ENCODE measurements at places on chromosomes 1 and 21.

- DNase-seq = peak; percentile 5
These were observed 6.6 kb downstream of the NID1 start for GRCh38 chr1:236058141-236058934.

- DNase-seq = no peak
These were observed 6.0 kb downstream of the TARS2 start for GRCh38 chr1:150493175-150493574.

GRCh38 chr1:84365225-84366221 lies 32.8 kb upstream of the DNASE2B start:
- DNase-seq = peak; percentile 28

GRCh38 chr1:101221945-101222429 lies 14.8 kb upstream of the S1PR1 start:
- no peak for DNase-seq

DNA sequence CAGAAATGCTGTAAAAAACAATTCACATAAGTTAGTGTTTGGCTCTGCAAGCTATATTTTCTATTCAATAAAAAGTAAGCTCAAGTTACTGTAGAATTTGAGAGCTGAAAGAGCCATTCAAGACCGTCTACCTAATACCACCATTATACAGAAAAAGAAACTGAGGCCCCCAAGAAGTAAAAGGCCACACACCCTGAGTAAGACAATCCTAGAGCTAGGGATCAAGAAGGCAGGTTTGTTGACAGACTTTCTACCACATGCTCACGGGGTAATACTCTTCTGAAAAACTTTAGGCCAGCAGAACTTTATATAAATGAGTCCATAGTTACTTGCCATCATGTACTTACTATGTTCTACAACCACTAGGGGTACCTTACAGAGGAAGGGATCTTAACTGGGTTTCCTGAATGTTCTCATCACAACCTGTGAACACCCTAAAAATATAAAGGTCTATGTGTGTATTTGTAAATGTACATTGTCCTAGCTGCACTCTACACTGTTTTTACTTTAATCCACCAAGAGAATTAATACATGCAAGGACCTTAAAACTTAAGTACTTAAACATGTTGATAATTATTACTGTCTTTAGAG lies 2.7 kb downstream of the PSMG1 start:
- peak; percentile 23 for DNase-seq

GRCh38 chr1:91450260-91450659 lies 45.6 kb upstream of the HFM1 start:
- no peak for DNase-seq

- no peak for DNase-seq
These were observed 740.5 kb upstream of the B3GALT2 start for GRCh38 chr1:193926956-193927355.

- no peak for DNase-seq
These were observed 151.4 kb upstream of the KIAA0040 start for GRCh38 chr1:175343945-175344344.

GRCh38 chr1:10664251-10664650 lies 132.2 kb downstream of the CASZ1 start:
- DNase-seq = no peak

GRCh38 chr1:2212532-2213491 lies 15.3 kb upstream of the SKI start:
- DNase-seq = peak; percentile 57

DNA sequence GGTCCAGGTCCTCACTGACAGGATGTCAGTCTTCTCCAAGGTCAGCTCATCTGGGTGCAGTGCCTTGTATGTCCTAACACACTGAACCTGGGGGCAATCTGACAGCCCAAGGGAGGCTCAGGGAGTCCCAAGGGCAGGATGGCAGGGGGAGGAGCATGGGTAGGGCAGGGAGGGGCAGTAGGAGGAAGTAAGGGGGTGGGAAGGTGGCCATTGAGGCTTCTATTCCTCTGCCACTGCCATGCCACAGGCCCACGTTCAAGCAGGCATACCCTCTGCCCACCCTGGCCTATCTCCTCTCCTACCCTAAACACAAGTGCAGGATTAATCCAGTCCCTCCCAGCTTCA lies 13.3 kb downstream of the ARHGEF19 start:
- no peak for DNase-seq

GRCh38 chr1:15245593-15246360 lies 1.2 kb upstream of the FHAD1 start:
- no peak for DNase-seq

- DNase-seq = no peak
These were observed 24.2 kb upstream of the RPL11 start for GRCh38 chr1:23667411-23667810.

GRCh38 chr1:85555867-85556573 lies 24.5 kb upstream of the CCN1 start:
- DNase-seq = no peak

- DNase-seq = no peak
These were observed 14.5 kb downstream of the PAX7 start for GRCh38 chr1:18644973-18645746.

GRCh38 chr1:72439036-72439435 lies 156.7 kb upstream of the NEGR1 start:
- no peak for DNase-seq

DNA sequence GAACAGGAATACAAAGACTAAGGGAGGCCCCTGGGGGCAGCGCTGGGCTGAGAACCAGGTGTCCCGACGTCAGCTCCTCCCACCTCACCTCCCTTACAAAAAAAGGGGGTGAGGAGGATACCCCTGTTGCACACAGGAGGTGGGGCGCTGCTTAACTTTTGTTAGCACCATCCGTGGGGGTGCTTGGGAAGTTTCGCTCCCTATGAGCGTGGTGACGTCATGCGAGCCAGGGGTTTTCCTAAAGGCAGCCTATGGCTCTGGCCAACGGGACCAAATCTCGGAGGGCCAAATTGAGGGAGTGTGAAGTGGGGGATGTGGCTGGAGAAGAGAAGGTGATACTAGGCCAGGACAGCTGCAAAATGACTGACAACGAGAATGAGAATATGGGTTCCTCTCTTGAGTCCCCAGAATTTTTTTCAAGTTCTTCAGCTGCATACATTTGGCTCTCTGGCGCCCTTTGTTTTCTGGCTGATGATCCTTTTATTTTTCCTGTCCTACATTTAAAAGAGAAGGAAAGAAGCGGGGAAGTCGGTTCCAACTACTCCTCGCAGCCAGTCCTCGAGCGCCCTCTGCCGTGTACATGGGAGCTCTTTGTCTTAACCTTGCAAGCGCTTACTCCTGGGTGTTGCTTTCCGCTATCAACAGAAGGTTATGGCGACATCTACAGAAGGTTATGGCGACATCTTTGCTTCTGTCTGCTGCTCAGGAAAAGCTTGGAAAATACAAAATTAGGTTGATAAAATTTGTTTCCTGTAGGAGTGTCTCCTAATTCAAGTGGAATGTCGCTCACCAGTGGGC lies 48.0 kb upstream of the ZC3H11B start:
- DNase-seq = peak; percentile 81

DNA sequence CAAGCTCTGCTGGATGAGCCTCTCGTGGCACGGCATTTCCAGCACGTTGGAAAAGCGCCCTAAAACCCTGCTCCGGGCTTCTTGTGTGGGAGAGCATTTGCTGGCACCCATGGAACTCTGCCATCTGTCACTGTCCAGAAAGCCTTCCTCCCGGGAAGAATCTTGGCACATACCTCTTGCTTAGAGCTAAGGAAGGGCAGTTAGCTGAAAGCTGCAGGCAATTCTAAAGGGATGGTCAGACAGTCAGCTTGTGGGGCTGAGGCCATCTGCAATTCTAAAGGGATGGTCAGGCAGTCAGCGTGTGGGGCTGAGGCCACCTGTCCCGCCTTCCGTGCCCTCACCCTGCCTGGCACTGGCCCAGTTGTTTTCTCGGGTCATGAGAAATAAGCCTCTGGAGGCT lies 139.0 kb upstream of the TMEM51 start:
- DNase-seq = no peak

GRCh38 chr1:171868217-171868803 lies 27.0 kb downstream of the DNM3 start:
- DNase-seq = no peak

DNA sequence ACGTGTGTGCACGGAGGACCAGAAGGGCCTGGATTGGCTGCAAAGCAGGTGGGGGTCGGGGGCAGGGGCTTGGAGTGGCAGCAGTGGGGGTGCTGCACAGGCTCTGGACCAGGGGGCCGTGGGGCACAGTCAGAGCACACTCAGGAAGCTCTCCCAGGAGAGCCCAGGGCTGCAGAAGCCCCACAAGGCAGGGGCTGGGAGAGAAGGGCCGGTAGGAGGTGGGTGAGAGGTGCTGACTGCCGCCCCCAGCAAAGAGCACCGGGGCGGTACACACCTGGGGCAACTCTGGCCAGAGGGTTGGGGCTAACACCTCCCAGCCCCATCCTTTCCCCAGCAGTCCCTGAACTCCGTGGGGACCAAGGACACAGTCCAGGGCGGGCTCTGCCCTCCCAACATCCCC lies 13.9 kb downstream of the CHD5 start:
- no peak for DNase-seq

DNA sequence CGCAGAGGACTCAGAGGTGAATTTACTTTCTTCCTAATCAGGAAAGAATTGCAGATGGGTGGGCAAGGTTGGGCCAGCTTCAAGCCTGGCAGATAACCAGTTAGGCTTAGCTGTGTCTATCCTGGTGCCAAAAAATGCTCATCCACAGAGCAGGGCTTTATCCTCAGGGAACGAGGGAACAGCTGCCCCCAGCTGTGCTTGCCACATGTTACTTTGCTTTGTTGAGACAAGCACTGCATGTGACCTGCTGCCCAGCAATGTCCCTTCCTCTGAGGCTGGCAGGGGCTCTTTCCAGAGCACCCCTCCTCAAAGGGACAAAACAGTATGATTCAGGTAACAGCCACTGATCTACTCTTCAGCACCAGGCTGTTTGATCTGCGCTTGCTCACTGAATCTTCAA lies 505.1 kb upstream of the USP24 start:
- DNase-seq = no peak

GRCh38 chr1:242629396-242629795 lies 104.9 kb upstream of the PLD5 start:
- DNase-seq = no peak

- no peak for DNase-seq
These were observed 60.5 kb downstream of the RABGAP1L start for GRCh38 chr1:174219606-174220370.

DNA sequence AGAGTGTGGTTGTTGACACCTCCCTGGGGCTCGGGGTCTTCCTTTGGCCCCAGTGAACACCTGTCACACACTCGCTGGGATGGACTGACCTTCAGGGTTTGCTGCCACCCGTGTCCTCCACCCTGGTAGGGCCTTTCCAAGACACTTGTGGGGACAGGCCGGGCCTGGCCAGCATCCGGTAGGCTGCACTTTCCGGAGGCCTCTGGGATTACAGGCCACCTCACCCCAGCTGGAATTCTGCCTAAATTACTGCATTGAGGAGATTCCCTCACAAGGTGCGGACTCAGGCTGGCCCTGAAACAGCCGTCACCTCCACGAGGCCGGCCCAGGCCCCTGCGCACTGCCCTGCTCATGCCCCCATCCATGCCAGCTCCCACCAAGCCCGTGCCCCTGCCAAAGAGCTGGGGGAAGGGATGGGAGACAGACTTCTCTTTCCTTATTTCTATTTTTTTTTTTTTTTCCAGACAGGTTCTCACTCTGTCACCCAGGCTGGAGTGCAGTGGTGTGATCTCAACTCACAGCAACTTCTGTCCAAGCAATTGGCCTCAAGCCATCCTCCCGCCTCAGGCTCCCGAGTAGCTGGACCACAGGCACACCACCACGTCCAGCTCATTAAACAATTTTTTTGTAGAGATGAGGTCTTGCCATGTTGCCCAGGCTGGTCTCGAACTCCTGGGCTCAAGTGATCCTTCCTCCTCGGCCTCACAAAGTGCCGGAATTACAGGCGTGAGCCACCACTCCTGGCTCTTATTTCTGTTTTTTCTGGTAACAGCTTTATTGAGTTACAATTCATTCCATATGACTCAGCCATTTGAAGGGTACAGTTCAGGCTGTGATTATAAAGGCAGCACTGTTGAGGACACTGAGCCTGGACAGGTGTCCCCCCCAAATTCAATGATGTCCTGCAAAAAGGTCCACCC lies 11.3 kb downstream of the CSTB start:
- no peak for DNase-seq

DNA sequence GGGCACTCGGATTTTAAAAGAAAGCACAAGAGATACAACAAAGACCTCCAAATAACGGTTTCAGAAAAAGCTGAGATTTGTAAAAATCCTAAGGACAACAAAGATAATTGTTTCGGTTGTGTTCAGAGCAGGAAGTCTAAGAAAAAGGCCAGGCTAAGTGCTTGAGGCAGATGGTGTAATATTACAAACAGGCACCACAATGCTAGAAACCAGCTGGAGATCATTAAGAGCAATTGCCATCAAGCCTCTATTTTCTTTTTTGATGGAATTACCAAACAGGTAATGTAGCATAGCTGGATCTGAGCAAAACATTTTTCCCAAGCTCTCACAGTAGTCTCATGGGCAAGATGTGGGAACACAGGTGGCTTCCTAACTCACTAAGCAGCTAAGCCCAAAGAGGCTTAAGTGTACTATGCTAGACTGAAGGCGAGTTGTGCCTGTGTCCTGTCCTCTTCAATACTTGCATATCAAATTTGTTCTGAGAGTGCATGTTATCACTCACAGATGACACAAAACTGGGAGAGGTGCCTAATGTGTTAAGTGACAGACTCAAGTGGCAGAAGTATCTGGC lies 161.6 kb downstream of the GLUL start:
- DNase-seq = no peak

DNA sequence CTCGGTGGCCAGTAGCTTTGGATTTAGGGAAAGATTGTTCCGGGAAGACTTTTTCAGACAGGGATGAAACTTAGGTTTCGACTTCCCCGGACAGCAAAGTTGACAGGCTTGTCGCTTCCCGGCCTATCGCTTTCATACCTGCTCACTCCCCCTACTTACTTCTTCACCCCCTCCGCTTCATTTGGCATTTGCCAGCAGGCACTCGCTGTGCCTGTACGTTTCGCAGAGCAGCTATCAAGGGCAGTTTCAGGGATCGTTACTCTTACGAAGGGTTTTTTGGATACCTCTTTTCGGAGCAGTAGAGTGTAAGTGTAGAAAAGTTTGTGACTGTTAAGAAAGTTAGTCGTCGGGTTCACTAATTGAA lies 393 bp downstream of the BLZF1 start:
- peak; percentile 28 for DNase-seq

DNA sequence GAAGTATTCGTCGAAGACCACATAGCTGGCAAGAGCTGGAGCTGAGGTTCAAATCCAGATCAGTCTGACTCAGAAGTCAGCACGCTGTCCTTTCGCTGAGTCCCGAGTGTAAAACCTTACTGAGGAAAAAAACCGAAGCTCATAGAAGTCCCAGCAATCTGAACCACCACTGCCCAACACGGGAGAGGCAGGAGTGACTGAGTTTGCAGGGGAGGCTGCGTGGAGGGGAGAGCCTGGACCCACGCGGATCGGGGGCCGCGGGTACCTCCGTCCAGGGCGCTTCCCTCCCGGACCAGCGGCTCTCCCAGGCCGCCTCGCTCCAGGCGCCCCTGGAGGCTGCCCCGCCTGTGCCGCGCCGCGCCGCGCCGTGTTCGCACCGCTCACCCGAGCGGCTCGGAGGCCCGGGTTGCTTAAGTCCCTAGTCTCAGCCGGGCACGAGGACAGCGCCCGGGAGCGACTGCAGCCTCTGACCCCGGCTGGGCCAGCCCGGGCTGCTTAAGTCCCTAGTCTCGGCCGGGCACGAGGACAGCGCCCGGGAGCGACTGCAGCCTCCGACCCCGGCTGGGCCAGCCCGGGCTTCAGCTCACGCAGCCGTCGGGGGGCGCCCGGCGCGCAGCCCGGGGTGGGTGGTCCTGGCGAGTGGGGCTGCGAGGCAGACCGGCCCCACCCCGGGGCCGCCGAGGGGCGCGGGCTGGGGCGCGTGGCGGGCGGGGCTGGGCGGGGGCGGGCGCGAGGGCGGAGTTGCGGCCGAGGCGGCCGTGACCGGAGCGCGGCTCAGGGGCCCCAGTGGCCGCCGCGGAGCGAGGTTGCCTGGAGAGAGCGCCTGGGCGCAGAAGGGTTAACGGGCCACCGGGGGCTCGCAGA lies at the start of gene ADAMTSL4:
Gene ADAMTSL4, plus strand, starts transcription at position 777 of the 864 bp plus-strand sequence. CDS start 2,881 bp downstream, outside the sequence.
- peak; percentile 54 for DNase-seq
